Stimulated activated CD8-positive, alpha-beta memory T cell treated with anti-CD3 and anti-CD28 coated beads, Interleukin-15, amount 100 ng/mL, for 4 hours (primary cell): ENCODE measurements at places on chromosomes 3 and 15.

DNA sequence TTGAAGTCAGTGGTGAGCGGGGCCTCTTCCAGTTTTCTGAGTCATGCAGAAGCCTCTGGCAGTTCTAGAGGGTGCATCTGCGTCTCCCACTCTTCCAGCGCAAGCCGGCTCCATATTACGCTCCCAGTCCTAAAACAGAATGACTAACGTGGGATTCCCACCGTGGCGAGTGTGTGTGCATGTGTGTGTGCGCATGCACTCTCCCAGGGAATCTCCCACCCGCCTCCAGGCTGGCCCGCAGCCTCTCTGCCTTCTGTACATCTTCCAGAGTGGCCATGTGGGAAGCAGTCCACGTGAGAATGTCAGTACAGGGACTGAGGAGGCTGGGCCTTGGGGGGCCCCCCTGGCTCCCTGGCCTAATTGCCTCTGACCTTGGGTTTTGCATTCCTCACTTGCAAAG, 87.7 kb downstream of the LSM3 start:
- DNase-seq = no peak

DNA sequence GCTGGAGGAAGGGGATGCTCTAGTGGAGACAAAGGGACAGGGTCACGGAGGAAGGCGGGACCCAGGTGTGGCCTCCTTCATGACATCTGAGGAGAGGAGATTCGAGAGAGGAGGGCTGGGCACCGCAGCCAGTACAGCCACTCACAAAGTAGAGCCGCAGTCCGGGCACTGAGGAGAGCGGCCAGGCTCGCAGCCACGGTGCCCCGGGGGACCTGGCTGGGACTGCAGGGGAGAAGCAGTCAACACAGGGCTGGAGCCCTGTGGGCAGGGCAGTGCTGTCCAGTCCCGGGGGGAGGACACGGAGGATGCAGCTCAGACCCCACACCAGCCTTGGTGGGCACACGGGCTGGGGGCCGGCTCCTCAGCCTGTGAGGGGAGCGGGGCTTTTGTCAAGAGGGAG, 40.3 kb downstream of the HMCES start:
- DNase-seq = no peak

DNA sequence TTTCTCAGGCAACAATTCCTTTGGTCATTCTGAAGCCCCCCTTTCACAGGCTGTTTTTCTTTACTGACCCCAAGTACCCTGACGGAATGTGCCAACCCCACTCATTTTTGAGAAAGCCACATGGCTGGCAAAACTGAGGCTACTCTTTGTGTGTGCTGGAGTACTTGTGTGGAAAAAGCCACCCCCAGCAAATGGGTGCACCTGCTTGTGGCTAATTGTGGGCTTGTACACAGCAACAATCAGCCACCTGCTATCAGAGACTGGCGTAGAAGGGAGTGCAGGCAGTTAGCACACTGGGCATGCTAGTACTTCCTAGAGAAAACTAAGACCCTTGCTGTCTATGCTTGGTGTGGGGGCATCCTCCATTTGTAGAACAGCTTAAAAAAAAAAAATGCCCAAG, 110.1 kb upstream of the LMOD3 start:
- no peak for DNase-seq

GRCh38 chr15:99129644-99130043, 24.8 kb downstream of the SYNM start:
- DNase-seq = no peak

DNA sequence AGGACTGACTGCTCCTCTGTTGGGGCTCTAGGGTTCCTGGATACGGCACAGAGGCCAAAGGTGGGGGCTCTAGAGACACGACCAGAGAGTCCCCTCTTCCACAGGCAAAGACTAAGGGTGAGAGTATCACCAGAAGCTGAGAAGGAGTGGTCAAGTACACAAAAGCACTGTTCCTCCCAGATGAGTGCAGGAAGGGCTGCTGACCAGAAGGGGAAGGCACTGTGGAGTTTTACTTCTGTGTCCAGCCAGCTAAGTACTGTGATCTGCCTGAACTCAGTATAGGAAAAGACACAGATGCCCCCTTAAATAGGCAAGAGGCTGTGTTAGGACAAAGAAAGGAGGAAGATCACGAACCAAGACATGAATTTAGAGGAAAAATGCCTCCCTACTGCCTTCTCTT, 11.7 kb downstream of the MRPS11 start:
- DNase-seq = no peak

GRCh38 chr3:128573160-128573559, 77.5 kb downstream of the RPN1 start:
- no peak for DNase-seq

DNA sequence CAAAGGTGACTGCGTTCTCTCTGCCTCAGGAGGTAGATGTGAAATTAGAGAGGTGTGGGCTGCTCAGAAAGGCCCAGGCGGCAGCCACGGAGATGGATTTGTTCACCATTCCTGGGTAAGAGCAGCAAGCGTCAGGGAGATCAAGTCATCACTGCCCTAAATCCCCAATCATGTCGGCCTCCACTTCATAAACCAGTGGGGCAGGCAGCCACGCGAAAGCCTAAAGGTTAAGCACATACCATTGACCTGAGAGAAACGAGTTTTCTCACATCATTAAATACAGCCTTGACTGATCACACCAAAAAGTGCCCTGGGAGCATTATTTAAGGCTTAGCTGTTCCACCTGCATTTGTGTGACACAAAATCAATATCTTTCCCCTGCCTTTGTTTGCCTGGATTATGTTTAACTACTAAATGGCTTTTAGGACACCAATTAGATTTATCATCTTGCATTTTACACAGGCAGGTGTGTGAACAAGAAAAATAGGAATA, 50.7 kb upstream of the FOXB1 start:
- no peak for DNase-seq

DNA sequence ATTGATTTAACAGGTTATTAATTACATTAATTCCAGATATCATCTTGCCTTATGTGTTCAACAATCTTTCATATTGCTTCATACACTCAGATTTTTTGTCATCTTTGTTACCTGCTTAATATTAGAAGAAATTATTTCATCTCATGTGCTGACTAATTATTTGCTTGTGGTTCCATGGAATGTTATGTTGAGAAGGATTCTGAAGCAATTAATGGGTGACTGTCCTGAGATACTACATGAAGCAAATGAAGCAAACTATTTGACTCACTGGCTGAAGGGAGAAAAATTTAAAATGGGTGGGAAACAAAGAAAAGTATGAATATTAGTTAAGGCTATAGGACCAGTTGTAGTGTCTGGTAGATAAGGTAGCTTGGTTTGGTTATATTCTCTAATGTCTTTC, 443.8 kb upstream of the EPHA6 start:
- DNase-seq = no peak

DNA sequence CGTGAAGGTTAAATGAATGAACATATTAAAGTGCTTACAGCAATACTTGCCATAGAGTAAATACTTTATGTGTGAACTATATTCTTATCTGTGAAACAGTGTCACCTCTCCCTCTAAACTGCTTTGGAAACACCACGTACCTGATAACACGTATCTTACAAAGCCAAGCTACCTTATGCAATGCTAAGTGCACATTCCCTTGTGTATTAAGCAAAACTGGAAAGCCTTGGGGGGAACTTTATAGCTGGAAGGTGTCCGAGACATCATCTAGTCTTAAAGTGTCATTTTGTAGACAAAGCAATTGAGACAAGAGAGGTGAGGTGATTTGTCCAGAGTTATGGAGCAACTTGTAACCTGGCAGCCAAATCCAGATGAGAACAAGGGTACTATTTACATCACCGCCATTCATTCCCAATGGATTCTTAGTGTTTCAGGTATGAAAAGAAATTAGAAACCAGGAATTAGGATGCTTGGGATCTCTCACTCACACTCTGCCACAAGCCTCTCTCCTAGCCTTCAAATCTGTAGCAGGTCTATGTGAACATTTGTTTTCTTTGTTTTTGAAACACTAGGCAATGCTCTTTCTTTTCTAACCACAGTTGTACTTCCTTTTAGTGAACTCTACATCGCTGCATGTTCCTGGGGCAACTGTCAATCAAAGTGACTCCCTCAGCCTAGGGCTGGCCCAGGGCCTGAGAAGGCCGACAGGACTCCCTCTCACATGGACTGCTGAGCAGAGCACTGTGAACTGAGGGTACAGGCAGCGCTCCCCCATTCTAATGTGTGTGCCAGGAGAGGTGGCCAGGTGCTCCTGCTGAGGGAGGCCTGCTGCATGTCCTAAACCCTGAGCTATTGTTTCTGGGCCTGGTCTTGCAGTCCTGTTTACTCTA, 13.9 kb upstream of the MGLL start:
- DNase-seq = no peak

DNA sequence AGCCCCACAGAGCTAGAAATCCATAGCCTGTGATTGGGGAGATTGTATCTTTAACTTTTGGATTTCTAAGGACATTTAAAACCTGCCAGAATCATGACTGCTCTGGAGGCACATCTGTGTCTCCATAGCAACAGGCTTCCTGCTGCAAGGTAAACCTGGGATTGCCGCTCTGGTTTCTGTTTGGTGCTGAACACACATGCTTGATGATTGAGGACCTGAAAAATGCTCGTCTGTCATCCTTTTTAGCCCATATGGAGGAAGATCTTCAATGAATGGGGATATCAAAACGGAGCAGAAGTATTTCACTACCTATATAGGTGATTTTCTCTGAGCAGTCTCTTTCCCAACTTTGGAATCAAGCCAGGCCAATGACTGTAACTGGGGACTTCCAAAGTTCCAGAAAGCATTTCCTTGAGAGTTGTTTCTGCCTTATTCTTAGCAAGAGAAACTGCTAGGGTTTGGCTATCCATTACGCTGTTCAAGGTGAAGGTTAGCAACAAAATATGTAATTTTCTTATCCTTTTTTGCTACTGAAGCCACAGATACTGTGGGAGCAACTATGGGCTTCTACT, 96.5 kb upstream of the TNIK start:
- DNase-seq = no peak

DNA sequence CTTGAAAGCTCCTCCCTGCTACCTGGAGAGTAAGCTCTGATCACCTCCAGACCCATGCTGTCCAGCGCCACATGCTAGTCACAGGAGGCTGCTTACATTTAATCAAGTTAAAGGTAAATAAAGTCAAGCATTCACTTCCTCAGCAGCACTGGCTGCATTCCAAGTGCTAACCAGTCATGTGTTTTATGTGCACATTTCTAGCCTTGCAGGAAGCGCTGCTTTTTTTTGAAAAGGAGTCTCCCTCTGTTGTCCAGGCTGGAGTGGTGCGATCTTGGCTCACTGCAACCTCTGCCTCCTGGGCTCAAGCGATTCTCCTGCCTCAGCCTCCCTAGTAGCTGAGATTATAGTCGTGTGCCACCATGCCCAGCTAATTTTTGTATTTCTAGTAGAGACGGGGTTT, 279.2 kb downstream of the GABRG3 start:
- no peak for DNase-seq

DNA sequence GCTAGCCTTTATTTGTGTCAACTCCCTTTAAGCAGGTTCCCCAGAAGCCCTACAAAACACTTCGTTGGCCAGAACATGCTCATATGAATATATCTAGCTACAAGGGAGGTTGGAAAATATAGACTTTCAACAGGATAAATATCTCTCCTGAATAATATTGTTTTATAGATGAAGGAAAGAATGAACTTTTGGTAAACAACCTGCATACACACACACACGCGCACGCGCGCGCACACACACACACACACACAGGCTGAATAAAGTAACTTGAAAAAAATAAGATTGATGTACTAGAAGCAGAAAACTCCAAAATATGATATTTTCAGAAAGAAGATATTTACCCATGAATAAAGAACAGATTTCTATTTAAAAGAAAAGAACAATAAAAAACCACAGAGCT, 72.4 kb upstream of the GADL1 start:
- no peak for DNase-seq

DNA sequence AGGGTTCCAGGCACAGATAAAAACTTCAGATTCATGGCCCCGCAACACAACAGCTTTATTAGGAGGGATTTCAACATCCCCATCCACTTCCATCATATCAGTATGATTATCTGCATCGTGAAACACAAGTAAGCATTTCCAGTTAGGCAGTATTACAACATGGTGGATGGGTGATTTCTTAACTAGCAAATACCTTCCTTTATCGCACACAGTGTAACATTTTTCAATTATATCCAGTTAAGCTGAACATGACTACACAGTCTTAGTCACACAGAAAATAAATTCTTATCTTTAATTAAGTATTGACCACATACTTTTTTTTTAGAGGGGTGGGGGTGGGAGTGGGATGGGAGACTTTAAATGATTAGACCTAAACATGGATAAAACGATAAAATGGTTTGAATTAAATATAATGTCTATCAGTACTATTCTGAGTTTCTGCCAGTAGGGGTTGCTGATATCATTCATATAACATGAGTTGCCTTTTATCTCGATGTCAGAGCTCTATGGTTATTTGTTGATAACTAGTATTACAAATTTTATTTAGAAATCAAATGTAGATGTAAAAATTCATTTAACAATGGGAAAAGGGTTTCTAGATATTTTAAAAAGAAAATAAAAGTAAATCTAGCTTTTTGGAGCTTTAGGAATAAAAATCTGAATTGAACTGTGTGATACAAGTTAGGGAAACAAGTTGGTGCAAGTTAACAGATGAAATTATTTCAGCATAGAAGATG, 146.6 kb downstream of the TBL1XR1 start:
- DNase-seq = no peak

DNA sequence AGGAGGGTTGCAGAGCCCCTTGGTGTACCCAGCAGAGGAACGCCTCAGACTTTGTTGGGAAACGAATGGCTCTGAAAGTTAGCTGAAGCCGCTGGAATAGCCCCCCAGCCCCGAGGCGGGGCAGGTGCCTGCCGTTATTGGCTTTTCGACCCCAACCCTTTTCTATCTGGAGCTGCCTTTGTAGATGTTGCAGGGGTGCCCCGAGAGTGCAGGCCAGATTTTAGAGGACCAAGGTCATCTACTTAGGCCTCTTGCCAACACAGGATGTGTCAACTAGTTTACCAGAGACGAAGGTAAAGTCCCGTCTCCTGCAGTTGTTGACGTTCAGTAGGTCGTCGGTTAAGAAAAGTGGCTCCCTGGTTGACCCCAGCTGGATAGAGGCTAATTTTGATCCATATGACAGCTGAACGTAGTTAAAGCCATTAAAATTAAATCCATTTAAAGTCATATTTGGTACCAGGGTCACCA, 579 bp upstream of the UBE3A start:
- DNase-seq = no peak

DNA sequence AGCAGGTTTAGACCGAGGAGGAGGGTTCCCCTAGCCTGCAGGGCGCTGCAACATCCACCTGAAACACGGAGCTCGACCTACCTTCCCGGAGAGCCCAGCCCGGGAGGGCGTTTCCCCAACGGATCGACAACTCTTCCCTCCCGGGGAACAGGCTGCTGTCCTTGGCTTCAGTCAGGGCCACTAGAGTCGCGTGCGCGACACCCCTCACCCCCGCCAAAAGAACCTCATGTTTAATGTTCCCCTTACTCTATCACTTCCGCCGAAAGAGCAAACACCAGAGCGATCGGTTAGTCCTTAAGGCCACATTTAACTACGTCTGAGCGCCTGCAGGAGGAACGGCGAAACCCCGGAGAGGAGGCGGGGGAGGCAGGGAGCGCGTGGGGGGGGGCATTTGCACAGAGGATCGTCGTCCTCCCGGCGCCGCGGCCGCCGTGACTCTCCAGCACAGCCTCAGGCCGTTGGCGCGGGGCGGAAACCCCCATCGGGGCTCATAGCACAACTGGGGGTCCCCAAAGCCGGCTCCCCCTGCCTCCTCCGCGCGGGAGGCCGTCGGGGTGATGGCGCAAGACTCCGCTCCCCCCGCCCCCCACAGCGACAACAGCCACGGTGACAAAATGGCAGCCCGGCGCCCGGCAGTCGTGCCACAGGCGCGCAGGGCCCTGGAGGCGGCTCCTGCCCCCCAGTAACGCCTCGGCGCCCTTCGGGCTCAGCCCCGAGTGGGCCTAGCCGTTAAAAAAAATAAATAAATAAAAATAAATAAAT, 3.2 kb downstream of the ANP32A start:
- peak; percentile 57 for DNase-seq
